Cortex of kidney (tissue), 1 donor: ENCODE measurements at places on chromosomes 6 and 20.

- no peak for DNase-seq
Observed at GRCh38 chr20:48262466-48262865, 477.2 kb upstream of the SULF2 start.

DNA sequence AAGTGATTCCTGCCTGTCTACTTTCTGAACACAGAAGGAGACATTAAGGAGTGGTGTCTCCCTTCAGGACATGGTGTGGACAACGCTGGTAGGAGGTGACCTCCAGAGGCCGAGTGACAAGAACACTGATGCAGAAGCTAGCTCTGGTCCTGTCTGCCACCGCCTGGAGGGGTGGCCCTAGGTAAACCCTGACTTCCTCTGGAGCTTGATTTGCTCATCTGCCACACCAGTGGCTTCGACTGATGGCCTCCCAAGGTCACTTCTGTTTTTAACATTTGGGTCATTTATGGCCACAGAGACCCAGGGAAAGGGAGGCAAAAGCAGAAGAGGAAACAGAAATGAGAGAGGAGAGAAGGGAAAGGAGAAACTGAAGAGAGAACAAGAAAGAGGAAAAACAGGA, 49.4 kb upstream of the SLC22A23 start:
- no peak for DNase-seq

DNA sequence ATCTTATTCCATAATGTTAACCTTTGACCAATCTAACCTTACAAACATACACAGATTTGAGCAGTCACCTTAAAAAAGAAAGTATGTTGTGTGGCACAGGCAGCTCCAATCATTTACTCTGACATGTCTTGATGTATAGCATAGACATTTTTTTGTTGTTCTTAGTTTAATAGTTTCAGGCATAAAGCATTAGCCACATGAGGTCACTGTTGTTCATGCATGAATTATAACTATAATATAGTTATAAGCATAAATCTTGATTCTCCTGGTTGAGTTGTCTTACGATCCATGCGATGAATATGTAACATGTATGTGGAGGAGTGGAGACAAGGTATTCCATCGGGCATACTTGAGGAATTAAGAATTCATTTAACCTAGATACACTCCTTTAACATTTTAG, 26.1 kb upstream of the NKAIN2 start:
- DNase-seq: no peak

GRCh38 chr6:167588181-167588919, 238.4 kb upstream of the AFDN start:
- no peak for DNase-seq

DNA sequence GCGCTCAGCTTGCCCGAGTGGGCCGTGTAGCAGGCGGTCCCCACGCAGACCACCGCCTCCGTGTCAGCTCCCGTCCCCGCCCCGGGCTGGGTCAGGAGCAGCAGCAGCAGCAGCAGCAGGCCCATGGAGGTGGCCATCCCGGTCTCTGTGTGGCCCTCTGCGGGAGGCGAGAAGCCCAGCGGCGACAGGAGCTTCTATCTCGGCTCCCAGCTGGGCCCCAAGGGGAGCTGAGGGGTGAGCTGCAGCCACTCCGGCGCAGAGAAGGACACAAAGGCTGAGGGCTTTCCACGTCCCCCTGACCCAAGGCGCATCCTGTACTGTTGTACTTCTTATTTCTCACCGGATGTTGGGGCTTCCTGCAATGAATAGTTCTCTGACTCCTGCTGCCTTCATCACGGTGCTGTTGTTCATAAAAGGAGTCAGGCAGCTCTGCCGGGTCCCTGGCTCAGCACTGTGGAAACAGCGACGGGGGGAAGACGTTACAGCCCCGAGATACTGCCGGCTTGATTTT, at the start of gene CD93:
TSS of gene CD93 (minus strand) at position 269 of the 511 bp plus-strand sequence. CDS start at position 137, 132 bp downstream.
- no peak for DNase-seq

- no peak for DNase-seq
Observed at GRCh38 chr6:93468291-93468690, 48.9 kb upstream of the EPHA7 start.

GRCh38 chr6:145063091-145063490, 672.2 kb downstream of the EPM2A start:
- DNase-seq: no peak

DNA sequence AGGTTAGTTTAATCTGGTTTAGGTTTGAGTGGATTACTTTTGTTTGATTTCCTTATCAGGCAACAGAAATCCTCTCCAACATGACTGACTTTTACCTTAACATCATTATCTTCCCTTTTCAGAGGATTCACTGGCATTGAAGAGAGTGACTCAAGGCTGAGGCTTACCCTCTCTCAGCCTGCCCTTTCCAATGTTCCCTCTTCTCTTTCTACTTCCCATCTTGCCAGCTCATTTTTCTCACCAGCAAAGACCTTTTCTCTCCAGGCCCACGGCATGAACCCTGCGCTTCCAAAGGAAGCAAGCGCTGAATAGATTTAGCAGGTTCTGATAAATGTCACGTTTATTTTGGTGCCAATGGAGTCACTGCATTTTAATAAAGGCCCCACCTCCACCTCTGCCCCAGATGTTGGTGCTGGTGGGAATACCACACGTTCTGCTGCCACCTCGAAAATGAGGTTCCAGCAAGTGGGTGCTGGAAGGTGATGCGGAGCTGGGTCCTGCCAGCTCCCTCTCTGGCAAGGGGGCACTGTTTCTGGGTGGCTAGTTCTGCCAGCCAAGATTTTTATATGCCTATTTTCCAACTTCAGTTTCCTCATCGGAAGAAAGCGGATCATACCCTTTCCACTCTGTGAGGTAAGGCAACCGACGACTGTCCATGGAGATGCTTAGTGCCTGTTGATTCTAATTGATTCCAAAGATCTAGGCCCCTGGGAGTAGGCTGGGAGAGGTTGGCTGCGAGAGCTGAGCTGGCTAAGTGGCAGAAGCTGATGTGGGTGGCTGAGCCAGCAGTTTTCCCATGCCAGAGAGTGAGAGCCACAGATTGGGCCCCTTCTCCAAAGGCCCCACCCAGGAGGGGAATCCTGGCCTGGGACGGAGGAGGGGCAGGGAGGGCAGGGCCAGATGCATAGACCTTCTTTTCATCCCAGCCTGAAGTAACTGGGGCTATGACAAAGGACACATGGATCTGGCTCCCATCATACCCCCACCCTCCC, 87.7 kb upstream of the MAFB start:
- no peak for DNase-seq

- no peak for DNase-seq
Observed at GRCh38 chr20:62686869-62687830, 21.5 kb upstream of the NTSR1 start.

DNA sequence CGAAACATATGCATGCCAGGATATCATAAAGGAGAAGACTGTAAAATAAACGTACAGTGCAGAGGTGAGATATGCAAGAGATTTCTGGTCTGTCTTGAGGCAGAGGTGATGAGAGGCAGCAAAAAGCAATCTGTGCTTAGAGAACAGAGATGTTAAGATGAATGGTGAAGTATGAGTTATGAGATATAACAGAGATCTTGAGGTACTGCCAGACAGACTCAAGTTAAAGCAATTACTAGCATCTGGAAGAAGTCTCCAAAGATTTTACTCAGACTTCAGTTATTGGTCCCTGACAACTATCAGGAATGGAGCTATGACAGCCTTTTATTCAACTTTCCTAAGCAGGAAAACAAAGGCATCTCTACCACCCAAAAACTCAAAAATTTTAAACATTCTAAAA, 122.8 kb upstream of the DST start:
- DNase-seq: no peak

GRCh38 chr20:15867899-15868298, 705.3 kb downstream of the KIF16B start:
- no peak for DNase-seq

- DNase-seq: no peak
Observed at GRCh38 chr6:125942672-125943527, 13.7 kb upstream of the HINT3 start.

GRCh38 chr6:32114796-32115195, 5.7 kb upstream of the TNXB start:
- DNase-seq: no peak

- no peak for DNase-seq
Observed at GRCh38 chr6:28200020-28200419, 25.1 kb upstream of the ZSCAN9 start.

GRCh38 chr6:10420546-10421157, 5.8 kb upstream of the TFAP2A start:
- no peak for DNase-seq

DNA sequence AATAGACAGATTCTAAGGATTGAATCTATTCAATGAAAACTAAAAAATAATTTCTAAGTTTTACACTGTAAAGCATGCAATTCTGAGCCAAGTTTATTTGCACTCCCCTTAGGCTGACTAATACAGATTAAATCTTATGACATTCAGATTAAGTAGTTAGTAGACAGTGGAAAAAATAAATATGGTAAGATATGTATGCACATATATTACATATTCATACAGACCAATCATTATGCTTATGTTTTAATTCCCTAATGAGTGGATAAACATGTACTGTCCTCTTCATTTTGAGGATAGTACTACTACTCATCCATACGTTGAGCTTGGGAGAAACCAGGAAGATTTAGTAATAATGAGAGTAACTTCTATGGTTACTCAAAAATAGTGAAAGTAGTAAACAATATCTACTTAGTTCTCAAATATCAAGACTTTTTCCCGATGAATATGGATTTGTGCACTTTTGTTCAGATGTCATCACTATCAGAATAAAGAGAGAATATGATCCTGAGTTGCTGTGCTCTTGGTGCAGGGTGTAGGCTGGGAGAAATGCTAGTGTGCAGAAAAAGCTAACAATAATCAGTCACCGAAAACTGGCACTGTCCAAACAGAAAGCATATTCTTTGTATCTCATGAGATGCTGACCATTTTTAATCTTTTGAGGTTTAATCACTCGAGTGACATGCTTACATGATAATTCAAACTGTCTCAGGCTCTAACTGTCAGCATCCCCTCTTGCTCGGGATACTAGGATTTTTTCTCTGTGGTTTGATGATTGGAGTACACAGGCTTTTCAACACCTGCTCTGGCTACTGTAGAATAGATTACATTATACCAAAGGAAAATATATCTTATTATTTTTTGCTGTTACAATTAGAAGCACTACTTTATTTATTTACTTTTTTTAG, 111.6 kb downstream of the EPHA7 start:
- DNase-seq: no peak

GRCh38 chr6:143767433-143767832, 75.7 kb upstream of the LTV1 start:
- no peak for DNase-seq

GRCh38 chr6:6788394-6789032, 200.0 kb downstream of the LY86 start:
- DNase-seq: no peak

- DNase-seq: no peak
Observed at GRCh38 chr6:145863988-145864616, 49.5 kb upstream of the FBXO30 start.

DNA sequence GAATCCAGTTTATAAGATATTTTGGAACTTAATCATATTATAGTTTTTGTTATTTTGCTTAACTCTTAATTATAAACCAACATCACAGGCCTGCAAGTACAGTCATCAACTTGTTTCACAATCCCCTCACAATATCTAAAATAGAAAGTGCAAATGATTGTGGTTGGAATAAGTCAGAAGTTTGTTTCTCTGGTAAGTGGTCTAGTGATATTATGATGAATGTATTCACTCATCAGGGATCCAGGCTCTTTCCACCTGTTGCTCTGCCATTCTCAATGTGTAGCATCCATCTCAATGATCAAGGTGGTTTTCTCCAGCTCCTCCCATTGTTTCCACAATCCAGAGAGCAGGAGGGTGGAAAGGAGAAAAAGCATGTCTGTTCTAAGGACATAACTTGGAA, 54.2 kb downstream of the OPN5 start:
- no peak for DNase-seq

- DNase-seq: no peak
Observed at GRCh38 chr20:24727795-24728194, 221.3 kb upstream of the CST7 start.

DNA sequence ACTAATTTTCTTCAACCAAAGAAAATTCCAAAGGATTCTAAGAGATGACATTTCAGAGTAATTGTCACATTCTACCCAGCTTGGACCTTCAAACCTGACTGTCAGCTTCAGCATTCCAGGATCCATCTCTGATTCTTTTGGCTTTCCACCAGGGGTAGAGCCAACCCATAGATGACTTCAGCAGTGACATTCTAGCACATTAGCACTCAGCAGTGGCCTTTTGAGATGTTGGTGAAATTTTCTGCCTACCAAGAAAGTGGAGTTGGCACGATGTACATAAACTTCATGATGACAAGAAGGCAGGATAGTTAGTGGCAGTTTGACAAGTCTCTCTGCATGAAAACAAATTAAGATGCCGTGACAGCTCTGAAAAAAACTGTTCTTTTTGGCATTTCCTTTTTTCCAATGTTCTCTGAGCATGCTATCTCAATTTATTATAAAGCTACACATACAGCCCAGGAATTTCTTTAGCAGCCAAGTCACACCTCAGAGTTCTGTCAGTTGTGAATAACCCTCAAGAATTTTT, 466.5 kb upstream of the RNF217 start:
- no peak for DNase-seq

- no peak for DNase-seq
Observed at GRCh38 chr6:123967905-123968304, 164.2 kb downstream of the NKAIN2 start.

DNA sequence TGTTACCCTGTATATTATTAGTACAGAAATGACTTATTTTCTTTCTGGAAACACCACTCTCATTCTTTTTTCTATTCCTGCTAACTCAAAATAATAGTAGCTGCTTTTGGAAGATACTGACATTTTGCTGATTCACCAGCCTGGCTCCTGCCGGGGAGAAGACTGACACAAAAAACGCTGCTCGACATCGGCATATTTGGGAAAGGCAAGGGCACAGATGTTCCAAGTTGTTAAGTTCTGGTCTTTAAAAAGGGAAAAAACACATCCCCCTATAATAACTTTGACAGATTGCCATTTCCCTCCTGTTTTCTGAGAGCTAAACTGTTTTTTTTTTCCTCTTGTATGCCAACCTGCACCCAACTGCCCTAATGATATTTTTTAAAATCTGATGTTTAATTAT, 55.4 kb downstream of the CTNNBL1 start:
- DNase-seq: no peak

DNA sequence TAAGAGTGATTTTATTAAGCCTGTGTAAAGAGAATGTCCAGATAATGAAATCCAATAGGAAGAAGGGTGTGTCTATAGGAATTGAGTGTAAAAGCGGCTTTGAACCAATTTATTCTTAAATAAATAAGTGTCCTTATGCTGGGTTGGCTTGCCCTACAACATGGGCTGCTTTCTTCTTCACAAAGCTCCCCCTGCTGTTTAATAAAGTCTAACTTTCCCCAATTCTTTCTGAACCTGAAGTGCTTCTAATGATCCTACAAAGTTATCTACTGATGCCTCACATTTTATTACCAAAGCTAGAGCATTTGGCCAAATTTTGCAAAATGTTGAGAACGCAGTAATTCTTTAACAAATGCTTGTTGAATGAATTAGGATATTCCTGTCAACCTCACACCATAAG, 36.3 kb upstream of the SIRT5 start:
- no peak for DNase-seq

GRCh38 chr6:169933251-169933821, 181.9 kb downstream of the ERMARD start:
- DNase-seq: no peak

GRCh38 chr6:31814677-31815024, 432 bp downstream of the HSPA1L start:
- no peak for DNase-seq

- DNase-seq: no peak
Observed at GRCh38 chr20:25248786-25249172, 894 bp downstream of the PYGB start.

- DNase-seq: no peak
Observed at GRCh38 chr6:8439601-8440268, 4.4 kb upstream of the SLC35B3 start.

- DNase-seq: no peak
Observed at GRCh38 chr20:35433337-35433736, 4.7 kb downstream of the GDF5 start.

GRCh38 chr6:36184311-36184710, 12.2 kb upstream of the BRPF3 start:
- no peak for DNase-seq
